ENCODE measurements at places on chromosomes 11 and 22.

DNA sequence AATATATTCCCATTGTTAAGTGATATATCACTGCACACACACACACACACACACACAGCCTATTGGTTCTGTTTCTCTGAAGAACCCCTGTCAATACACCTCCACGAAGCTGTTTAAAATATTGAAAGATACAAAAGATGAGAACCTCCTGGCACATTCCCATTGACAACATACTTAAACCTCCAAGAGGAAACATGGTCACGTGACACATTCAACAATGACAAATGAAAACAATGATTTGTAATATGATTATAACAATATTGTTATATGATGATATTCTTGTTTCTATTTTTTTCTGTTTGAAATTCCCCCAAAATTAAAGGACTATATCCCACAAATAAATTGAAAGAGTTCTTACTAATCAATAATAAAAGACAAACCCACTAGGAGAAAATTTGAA is 1344.9 kb downstream of the BRD1 start:
- DNase-seq: no peak

GRCh38 chr11:58193391-58193790 is 4.5 kb downstream of the OR9Q2 start:
- no peak for DNase-seq

GRCh38 chr11:19777377-19778102 is 64.9 kb downstream of the NAV2 start:
- DNase-seq: peak; percentile 64

DNA sequence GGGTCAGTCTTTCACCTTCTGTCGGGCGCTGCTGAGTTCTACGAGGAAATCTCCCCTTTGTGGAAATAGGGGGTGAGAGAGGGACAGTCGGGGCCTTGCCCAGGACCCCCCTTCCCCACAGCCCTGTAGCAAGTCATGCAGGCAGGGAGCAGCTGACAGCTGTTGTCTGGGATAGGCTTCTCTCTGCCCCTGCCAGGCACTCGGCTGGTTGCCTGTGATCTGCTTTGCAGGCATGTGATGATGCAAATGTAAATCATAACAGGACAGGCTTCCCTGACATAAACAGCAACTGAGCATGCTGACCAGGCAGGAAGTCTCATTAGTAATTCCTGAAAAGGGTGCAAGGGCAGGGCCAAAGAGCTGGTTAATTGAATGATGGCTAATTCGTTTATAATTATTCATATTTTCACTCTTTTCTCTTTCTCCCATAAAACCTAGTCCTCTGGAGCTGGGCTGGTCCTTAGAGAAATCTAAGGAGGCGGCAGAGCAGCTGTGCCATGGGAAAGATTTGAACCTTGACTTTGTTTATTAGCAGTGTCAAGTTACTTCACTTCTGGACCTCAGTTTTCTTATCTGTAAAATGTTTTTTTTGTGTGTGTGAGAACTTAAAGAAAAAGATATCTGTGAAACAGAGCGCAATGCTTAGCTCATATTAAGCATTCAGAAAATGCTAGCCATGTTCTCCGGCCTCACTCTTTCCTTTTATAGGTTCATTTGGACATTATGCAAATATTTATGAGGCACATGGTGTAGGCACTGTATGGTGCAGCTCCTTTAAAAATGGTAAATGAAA is 129.7 kb downstream of the LDLRAD3 start:
- peak; percentile 74 for DNase-seq

DNA sequence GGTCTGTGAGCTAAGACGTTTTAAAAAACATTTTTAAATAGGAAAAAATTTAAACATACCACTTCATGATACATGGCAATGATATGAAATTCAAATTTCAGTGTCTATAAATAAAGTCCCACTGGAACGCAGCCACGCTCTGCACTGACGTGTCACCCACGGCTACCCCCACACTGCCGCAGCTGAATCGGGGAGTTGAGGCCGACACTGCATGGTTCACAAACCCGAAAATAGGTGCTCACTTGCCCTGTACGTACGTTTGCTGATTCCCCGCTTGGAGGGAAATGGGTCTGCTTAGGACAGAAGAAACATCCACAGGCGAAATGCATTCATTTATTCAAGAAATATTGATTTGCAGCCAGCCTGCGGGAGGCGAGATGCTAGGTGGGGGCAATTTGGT is 1342.3 kb downstream of the TBC1D22A start:
- no peak for DNase-seq

- peak; percentile 77 for DNase-seq
Observed at GRCh38 chr22:46105494-46106278, 44.6 kb upstream of the PPARA start.
